ENCODE measurements at places on chromosomes 1 and 21. TPM values are rescaled to one million over a fixed set of nuclear protein-coding genes. Genes with fewer than 3 reads are reported as not detected.

DNA sequence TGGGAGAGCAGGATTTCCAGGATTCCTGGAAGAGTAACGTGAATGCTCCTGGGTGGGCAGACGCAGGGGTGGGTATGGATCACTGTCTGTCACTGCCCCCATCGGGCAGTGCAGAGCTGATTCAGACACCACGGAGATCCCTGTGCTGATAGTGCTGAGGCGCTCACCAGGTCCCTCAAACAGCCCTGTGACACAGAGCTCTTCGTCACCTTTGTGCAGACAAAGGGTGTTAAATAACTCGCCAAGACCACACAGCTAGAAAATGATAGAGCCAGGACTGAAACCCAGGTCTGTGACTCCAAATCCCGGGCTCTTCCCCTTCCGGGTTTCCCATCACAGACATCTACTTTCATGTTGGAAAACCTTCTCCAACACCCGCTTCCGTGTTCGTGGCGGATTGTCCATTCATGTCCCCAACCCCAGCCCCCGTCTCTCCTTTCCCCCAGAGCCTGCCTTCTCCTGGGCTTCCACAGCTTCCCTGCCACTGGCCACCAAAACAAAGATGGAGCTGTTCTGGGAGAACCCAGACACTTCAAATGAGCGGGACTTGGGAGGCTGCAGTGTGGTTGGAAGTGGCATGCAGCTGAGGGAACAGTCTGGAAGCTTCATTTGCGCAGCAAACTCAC lies 2.6 kb downstream of the EFHD2 start:
- H3K36me3 ChIP-seq: no peaks in the 10 kb centered on the region
- no peaks in the 10 kb centered on the region for H3K27me3 ChIP-seq
- DNase-seq: no peak
- no peak overlapping the region for H3K27ac ChIP-seq

GRCh38 chr1:23111600-23112535 lies 56.8 kb downstream of the LUZP1 start:
- no peak for DNase-seq
- H3K27me3 ChIP-seq: no peaks in the 10 kb centered on the region
- H3K4me1 ChIP-seq: peaks cover 20% of the 10 kb centered on the region

DNA sequence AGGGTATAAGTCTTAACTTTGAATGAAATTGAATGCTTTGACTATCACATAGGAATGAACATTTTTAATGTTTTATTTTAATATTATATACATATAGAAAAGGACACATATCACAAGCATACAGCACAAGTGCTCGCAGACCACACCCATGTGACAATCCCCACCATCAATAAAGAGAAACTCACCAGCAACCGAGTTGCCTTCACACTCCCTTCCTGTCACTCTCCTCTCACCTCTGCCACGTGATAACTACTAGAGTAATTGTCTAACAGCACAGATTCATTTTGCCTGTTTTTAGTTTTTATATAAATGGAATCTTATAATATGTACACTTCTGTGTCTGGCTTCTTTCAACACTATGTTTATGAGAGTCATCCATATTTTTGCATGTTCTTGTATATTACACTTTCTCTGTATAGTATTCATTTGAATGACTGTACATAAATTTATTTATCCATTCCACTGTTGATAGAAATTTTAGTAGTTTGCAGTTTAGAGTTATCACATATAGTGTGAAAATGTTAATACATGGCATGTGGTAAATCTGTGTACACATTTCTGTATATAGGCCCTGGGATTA lies 304.9 kb upstream of the DUSP10 start:
- no peak overlapping the region for H3K4me3 ChIP-seq
- H3K36me3 ChIP-seq: no peaks in the 10 kb centered on the region
- no peaks in the 10 kb centered on the region for H3K27me3 ChIP-seq
- no peak overlapping the region for H3K27ac ChIP-seq
- H3K4me1 ChIP-seq: no peaks in the 10 kb centered on the region

DNA sequence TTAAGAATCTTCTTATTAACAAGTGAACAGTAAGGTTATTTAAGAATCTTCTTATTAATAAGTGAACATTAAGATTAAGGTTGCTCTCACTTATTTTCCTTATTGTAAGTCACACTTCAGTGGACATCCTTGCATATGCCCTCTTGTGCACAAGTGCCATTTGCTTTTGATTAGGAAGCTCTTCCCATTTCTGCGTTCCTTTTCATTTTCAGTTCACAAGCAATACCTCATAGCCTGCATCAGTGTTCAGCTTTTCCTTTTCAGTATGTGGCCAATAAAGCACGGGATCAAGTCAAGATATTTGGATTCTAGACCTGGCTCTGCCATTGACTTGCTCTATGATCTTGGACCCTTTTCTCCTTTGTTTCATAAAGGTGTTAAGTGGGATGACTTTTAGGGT lies 158.7 kb downstream of the DISP1 start:
- H3K27me3 ChIP-seq: no peaks in the 10 kb centered on the region
- DNase-seq: no peak
- no peak overlapping the region for H3K4me3 ChIP-seq
- peaks cover 2% of the 10 kb centered on the region for H3K4me1 ChIP-seq

DNA sequence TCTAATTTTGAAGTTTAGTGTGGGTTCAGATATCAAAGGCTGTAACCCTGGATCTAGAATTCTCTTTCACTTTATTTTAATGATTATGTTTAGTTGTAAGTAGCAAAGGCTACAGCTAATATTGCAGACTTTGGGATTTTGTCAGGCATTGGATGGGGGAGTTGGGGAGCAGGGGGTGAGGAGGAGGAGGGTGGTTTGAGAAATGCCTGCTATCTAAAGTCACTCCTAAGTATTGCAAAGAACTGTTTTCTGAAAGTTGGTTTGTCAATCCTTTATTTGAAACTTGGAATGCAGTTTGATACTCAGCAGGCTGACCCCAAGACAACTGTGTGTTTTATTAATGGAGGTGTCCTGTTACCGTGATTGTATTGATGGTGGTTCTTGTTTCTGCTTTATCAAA lies 1.2 kb downstream of the NTPCR start:
- H3K27me3 ChIP-seq: no peaks in the 10 kb centered on the region
- no peaks in the 10 kb centered on the region for H3K4me1 ChIP-seq
- DNase-seq: no peak
- H3K36me3 ChIP-seq: no peaks in the 10 kb centered on the region
- H3K4me3 ChIP-seq: no peak overlapping the region

DNA sequence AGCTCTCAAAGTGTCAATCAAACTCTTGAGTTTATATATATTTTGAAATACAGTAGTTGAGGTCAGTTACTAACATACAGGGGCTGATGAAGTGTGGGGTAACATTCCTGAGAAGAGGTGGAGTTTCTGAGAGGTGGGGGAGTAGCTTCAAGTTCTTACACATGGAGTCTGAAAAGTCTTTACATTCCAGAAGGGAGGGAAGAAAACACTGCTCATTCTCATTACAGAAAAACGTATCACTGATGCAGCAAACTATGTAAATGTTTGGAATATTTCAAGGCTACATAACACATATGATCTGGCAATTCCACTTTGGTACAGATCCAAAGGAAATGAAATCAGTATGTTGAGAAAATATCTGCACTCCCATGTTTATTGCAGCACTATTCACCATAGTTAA lies 1065.8 kb upstream of the B3GALT2 start:
- no peaks in the 10 kb centered on the region for H3K36me3 ChIP-seq
- H3K4me3 ChIP-seq: no peak overlapping the region
- no peak overlapping the region for H3K27ac ChIP-seq
- H3K4me1 ChIP-seq: no peaks in the 10 kb centered on the region

DNA sequence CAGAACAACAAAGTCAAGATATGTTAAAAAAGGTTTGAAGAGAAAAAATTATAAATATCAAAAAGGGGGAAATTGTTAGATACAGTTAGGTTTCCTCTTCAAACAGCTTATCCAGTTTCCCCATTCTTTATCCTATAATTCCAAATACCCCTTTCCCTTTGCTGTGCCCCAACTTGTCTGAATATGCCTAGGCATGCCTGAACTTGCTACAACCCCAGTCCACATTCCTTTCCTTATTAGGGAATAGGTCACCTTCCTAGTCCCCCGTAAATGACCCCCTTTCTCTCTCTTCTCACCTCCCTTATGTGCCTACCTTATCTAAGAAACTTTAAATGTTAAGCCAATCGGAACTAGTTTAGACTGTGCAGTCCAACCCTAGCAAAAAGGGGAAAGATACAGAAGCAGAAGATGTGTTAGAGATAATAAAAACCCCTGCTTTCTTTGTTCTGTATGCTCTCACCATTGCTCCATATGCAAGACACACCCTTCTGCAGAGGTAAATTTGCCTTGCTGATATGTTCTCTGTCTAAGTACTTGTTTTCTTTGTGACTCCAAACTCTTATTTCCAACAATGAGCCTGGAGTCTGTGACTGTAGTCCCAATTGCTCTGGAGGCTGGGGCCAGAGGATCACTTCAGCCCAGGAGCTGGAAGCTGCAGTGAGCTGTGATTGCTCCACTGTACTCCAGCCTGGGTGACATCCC lies 810.1 kb downstream of the PLA2G4A start:
- no peaks in the 10 kb centered on the region for H3K4me1 ChIP-seq
- no peak overlapping the region for H3K4me3 ChIP-seq
- DNase-seq: no peak
- no peaks in the 10 kb centered on the region for H3K36me3 ChIP-seq
- H3K27ac ChIP-seq: no peak overlapping the region

- H3K36me3 ChIP-seq: no peaks in the 10 kb centered on the region
- no peak overlapping the region for H3K27ac ChIP-seq
- no peak for DNase-seq
Measured at GRCh38 chr1:186042230-186042629, 308.0 kb downstream of the HMCN1 start.

DNA sequence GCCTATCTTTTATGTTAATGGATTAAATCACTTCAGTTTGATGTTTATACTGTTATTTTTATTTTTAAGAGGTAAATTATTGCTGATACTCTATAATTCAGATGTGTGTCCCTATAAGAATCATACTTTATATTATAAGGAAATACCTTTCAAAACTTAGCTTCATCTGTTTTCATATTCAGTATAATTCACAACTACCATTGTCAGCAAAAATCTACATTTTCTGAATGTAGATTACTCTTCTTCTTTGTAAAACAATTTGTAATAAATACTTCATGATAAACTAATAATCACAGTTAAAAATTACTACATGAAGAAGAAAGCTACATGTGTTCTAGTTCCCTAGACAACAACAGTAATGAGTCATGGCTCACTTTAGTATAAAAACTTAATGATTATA lies 115.4 kb upstream of the SERTAD4 start:
- no peaks in the 10 kb centered on the region for H3K36me3 ChIP-seq
- H3K4me3 ChIP-seq: no peak overlapping the region
- no peaks in the 10 kb centered on the region for H3K4me1 ChIP-seq
- H3K27ac ChIP-seq: no peak overlapping the region
- H3K27me3 ChIP-seq: no peaks in the 10 kb centered on the region

GRCh38 chr1:239816081-239816782 lies 275.5 kb upstream of the FMN2 start:
- H3K4me1 ChIP-seq: peaks cover 5% of the 10 kb centered on the region
- H3K27me3 ChIP-seq: no peaks in the 10 kb centered on the region
- no peak overlapping the region for H3K4me3 ChIP-seq
- H3K27ac ChIP-seq: peak overlapping the region; percentile 46

GRCh38 chr21:42550817-42551216 lies 37.2 kb downstream of the SLC37A1 start:
- peak; percentile 68 for DNase-seq
- H3K27me3 ChIP-seq: no peaks in the 10 kb centered on the region
- no peaks in the 10 kb centered on the region for H3K4me1 ChIP-seq
- H3K4me3 ChIP-seq: no peak overlapping the region
- no peak overlapping the region for H3K27ac ChIP-seq

GRCh38 chr1:39128959-39129358 lies 75.5 kb upstream of the MACF1 start:
- H3K4me1 ChIP-seq: peaks cover 31% of the 10 kb centered on the region
- DNase-seq: peak; percentile 91
- peak overlapping the region; percentile 22 for H3K27ac ChIP-seq
- H3K27me3 ChIP-seq: no peaks in the 10 kb centered on the region
- peaks cover 1% of the 10 kb centered on the region for H3K36me3 ChIP-seq

DNA sequence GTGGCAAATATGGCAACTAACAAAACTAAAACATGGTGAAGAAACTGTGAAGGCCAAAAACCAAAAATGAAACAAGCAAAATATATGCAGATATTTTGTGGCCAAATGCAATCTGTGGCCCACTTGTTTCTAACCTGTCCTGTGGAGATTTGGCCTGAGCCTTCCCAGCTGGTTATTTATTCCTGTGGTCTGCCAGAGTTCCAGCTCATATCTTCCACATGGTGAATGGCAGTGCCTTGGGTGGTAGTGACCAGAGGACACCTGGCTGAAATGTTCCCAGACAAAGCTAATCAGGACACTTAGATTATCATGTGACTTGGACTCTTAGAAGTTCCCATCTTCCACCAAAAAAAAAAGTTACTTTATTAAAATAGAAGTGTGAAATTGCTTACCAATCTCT lies 39.7 kb downstream of the RNASEL start:
- DNase-seq: no peak
- H3K4me3 ChIP-seq: no peak overlapping the region
- no peak overlapping the region for H3K27ac ChIP-seq
- no peaks in the 10 kb centered on the region for H3K36me3 ChIP-seq
- no peaks in the 10 kb centered on the region for H3K27me3 ChIP-seq
- H3K4me1 ChIP-seq: no peaks in the 10 kb centered on the region

GRCh38 chr1:45093334-45093733 lies 81.3 kb downstream of the UROD start:
- no peak for DNase-seq
- no peak overlapping the region for H3K4me3 ChIP-seq
- no peaks in the 10 kb centered on the region for H3K27me3 ChIP-seq
- no peaks in the 10 kb centered on the region for H3K4me1 ChIP-seq

DNA sequence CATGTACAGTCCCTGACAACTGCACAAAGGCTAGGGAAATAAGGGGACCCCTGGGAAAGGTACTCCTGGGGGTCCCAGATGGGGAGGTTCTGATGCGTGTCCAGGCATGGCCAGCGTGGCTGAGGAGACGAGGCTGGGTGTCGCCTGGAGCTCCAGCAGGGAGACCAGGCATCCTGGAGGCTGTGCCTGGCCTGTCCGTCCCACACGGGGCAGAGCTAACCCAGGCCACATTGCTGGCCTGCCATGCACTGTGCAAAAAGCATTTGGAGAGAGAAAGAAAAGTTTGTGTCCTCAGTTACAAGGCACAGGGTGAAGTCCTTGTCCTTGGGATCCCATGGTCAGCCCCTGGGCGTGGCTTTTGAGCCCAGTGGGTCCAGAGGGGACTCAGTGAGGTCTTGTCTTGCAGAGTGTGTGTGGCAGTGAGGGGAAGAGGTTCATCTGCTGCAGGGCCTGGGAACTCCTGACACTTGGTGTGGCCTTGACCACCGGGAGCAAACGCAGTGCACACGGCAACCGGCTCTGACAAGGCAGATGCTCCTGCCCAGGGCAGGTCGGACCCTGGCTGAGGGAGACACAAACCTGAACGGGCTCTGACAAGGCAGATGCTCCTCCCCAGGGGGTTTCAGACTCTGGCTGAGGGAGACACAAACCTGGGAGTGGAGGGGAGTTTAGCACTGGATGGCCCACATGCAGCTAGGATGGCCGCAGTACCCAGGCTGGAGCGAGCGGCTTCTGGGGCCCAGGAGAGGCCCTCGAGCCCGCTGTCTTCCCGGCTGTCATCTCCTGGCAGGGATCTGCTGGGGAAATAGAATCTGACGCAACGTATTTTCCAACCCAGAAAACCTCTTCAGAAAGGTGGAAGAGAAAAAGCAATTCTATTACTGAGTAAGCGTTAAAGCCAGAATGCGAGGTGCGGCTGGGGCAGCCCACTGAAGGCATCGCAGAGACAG lies 37.3 kb upstream of the COL18A1 start:
- no peak overlapping the region for H3K27ac ChIP-seq
- peaks cover 29% of the 10 kb centered on the region for H3K4me1 ChIP-seq
- no peak for DNase-seq

Gene F3
- 307 TPM for polyA plus RNA-seq

Gene LAMC2
- 13.7 TPM for polyA plus RNA-seq

Gene KCNE1
- 23.2 TPM for polyA plus RNA-seq

Gene NEGR1
- 1.3 TPM for polyA plus RNA-seq

Gene FOXD2
- 0.11 TPM for polyA plus RNA-seq

Gene ITLN2
- 23.7 TPM for polyA plus RNA-seq

Gene NPPB
- polyA plus RNA-seq: 1.1 TPM

Gene USP33
- polyA plus RNA-seq: 21.9 TPM

Gene OPTC
- not detected for polyA plus RNA-seq

Data from lung (tissue), 17 donors.